ENCODE measurements at places on chromosomes 5 and 9.

- DNase-seq: no peak
Measured at GRCh38 chr9:127942216-127943010, 4.8 kb upstream of the DPM2 start.

DNA sequence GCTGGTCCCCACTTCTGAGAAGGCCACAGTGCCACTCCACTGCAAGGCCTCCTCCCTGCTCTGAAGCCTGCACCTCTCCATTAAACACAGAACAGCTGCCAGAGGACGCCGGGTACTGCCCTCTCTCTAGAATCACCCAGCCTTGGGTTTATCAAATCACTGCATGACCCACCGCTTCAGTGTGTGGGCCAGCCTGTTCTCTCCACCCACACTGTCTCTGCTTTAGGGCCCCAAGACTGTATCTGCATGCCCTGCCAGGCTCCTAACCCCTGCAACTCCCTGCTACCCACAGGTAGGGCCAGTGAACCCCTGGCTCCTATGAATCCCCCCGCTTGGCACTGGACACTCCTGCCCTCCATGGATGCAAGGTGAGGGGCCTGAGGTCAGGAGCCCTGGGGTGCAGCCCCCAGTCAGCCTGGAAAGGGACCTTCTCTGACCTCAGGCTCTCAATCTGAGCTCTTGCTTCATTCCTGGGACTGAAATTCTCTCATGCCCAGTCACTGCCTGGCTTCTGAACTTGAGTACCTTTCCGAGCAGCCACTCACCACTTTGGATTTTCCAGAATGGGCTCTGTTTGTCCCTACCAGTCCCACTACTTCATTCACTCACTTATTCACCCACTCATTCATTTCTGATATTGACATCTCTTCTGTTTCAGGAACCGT lies 206.3 kb downstream of the GABBR2 start:
- DNase-seq: no peak

DNA sequence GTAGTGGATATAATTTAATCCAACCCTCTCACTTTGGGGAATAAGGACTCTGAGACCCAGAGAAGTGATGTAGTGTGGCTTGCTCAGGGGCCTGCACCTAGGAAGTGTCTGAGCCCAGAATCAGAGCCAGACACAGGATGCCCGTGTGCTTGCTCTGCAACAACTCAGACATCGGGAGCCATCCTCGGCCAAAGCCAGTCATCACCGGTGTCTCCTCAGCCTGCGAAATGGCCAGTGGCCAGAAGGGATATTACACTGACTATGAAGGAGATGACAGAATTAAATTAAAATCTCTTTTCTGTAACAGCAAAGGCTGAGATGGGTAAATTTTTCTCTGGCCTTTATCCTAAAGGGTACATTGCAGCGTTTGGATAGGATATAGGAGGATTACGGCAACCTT lies 102.9 kb downstream of the MARCHF11 start:
- DNase-seq: no peak

DNA sequence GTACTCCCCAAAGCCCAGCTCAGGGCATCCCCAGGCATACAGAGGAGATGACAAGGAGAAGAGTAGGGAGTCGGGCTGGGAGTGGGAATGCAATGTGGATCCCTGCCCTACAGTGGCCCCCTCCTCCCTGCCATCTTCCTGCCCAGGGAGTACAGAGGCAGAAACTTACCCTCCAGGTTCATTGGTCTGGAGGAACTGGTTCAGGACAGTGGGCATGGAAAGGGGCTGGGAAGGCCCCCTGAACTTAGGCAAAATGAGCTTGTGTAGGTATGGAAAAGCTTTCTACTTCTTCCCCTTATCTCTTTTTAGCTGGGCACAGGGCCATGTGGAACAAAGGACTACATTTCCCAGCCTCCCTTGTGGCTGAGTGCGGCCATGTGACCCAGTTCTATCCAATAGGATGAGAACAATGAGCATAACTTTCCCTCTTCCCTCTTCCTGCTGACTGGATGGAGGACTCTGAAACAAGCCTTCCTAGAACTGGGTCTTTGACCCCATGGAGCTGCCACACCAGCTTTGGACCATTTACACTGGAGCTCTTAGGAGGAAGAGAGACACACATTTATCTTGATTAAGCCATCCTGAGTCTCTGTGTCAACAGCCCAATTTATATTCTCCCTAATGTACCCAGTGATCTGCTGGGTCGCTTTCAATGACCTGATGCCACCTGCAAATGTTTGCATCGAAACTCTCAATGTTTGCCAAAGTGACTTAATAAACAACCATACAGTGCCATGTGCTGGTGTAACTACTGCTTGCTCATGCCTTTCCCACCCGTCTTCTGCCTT lies 25.0 kb upstream of the HMCN2 start:
- peak; percentile 30 for DNase-seq

GRCh38 chr5:97839341-97840086 lies 656.5 kb upstream of the RIOK2 start:
- no peak for DNase-seq

GRCh38 chr5:178793696-178794095 lies 63.2 kb upstream of the ZNF354A start:
- DNase-seq: no peak

DNA sequence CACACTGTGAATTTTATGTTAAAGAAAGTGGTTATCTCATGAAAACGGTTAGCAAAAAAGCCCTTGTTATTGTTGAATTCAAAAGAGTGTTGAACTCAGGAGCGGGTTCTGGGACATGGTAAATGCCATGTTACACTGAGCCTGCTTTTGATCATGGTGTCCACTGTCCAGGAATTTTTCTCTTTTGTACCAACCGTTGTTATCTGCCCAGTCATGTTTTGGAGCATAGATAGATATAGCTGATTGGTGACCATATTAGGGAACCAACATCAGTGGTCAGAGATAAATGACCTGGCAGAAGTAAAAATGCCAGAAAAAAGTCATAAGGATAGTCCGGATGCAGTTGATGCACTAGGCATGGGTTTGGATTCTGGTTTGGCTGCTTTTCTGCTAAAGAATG lies 29.3 kb downstream of the DOCK2 start:
- DNase-seq: no peak

GRCh38 chr5:115379622-115380344 lies 83.3 kb upstream of the CCDC112 start:
- DNase-seq: no peak

DNA sequence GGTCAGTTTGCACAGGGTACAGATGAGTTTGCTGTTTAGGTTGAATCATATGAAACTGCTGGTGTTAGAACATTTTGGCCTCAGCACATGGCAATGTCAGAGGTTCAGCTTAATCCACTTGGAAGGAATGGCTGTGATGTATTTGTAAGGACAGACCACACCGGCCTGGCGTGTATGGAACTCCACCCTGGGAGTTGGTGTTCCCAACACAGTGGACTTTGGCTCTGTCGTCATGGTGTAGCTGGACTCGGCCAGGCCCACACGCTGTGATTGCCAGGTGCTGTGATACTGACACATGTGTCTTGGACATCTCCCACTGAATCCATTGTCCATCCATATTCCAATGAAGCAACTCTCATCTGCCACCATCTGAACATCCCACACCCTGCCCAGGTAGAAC lies 90.3 kb downstream of the ZNF618 start:
- DNase-seq: no peak

- no peak for DNase-seq
Measured at GRCh38 chr5:91642581-91642980, 259.5 kb upstream of the ARRDC3 start.

DNA sequence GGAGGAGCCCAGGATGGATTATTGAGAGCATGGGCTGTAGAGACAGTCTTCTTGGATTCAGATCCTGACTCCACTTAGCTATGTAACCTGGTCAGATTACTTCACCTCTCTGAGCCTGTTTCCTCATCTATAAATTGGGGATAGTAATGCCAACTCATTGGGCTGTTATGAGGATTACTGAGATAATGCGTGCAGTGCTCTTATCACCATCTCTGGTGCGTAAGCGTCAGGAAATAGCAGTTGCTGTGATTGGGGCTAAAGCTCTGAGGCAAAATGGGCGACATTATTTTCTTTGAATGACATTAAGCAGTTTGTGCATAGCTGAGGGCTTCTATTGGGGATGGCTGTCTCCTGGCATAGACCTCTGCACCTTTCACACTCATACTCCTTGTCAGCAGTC lies 995 bp upstream of the MSMP start:
- no peak for DNase-seq

- DNase-seq: no peak
Measured at GRCh38 chr9:112546149-112547012, 59.8 kb downstream of the KIAA1958 start.

DNA sequence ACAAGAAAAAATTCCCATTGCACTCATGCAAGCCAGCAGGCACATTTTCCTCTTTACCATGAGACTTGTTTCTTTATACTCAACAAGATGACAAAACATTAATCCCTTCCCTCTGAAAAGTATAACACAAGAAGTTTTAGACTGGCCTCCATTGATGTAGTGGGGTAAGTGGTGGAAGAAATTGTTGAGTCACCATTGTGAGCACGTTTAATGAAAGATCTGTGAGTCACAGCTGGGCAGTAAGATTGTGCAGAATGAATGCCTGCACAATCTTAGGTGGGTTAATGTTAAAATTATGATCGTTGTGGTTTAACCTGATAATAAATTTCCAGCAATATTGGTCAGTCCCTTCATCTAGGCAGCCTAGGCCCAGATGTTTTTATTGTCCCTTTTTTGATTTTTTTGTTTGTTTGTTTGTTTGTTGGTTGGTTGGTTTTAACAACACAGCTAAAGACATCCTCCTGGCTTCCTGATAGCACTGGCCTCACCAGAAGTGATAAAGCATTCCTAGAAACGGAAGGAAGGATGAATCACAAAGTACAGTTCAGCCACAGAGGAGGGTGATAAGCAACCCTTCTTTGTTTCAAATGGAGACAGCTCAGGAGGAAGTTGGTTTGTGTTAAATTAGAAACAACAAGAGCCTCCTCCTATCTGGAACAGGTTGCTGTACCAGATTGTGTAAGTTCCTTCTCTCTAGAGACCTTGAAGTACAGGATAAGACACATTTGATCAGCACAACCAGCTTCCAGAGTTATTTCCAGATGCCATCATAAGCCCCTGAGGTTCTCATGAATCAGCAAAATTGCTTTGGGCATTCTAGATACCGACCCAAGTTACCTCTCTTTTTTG lies 40.3 kb downstream of the SLC24A2 start:
- no peak for DNase-seq

DNA sequence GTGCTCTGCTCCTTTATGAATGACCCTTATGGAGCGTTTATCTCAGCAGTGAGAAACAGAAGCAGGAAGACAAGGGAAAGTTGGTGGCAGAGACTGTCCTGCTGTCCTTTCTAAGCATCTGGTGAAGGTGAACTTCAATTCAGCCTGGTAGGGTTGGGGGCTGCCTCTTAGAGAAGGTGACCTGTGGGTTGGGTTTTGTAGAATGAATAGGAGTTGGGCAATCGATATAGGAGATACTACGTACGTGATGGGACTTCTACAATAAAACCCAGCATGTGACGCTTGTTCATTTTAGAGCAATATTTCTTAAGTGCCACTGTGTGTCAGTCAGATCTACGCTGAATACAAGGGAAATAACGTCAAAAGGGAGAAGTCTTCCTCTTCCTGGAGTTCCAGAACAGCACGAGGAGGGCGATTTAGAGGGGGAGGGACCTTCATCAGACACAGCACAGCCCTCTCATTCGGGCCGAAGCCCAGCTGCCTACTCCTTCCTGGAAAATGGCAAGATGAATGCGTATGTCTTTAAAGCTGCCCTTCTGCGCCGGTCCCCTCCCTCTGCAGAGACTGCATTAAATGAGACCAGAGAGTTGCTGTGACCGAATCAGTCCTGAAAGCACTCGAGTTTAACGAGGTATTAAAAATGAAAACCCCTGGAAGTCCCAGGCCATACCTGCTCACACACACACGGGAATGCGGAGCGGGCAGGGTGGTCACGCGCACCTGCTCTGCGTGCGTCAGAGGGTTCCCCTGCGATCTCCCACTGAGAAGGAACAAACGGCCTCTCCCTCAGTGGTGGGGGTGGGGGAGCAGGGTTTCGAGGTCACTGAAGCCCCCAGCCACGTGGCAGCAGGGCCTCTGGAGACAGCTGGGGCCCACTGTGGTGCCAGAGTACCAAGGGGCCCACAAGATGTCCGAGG lies 85.3 kb upstream of the SARDH start:
- no peak for DNase-seq

- no peak for DNase-seq
Measured at GRCh38 chr9:38315085-38315595, 77.4 kb upstream of the ALDH1B1 start.

GRCh38 chr5:180720486-180720885 lies 19.4 kb downstream of the OR2Y1 start:
- DNase-seq: no peak

DNA sequence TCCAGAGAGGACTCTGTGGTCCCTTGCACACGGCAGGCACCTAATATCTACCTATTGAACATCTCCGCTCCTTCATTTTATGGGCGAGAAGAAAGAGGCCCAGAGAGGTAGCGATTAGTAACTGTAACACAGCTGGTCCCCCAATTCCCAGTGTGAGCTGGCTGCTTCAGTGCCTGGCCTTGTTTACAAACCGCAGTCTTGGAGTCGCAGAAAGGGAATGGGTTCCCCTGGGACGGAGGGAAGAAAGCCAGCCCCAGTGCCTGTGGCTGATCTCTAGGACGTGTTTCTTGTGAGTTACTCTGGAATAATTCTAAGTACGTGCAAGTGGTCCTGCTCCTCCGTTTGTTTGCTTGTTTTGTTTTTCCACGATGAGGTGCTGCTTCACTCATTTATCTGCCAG lies 52.0 kb downstream of the CFAP77 start:
- no peak for DNase-seq

DNA sequence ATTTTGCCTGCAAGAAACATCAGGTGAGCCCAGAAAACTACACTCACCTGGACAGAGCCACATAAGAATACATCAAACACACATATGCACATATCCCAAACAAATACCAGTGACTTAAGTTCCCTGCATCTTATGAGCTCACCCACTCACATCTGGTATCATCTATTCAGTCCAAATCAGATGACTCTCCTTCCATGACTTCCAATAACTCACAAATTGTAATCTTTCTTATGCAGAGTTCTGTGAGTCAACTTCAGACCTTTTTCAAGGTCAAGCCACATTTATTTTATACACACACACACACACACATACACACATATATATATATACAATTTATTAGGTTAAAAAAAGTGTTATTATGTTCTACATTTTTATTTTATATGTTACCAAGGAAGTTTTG lies 1711.9 kb upstream of the CDH9 start:
- DNase-seq: no peak

GRCh38 chr5:40631236-40631635 lies 48.5 kb upstream of the PTGER4 start:
- no peak for DNase-seq

DNA sequence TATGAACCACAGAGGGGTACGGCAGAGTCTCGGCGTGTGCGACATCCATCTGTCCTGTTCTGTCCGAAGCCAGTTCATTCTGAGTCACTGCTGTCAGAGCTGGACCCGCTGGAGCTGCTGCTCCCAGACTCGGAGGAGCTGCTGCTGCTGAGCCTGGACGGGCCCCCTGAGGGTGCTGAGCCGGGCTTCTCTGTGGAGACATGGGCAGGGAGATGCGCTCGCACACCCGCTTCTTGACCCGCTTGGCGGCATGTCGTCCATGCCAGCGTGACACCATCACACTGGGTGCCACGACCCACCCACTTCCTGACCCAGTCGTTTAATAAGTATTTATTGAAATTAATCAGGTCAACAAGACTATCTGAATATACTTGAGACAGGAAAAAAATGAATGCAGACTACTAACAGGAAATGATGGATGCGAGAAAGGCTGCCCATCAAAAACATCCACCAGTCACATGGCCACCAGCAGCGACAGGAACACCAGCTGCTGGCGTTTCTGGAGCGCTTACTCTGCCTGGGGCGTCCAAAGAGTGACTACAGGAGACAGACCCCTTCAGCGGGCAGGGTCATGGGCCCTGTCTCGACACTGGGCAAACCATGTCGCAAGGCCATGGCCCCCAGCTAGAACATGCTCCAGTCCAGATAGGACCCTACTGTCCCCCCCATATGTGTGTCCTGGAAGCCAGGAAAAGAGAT lies 8.4 kb downstream of the BRD3OS start:
- DNase-seq: no peak

Measured in breast epithelium (tissue), 4 donors.